ENCODE measurements at places on chromosomes 2 and 18. TPM values are rescaled to one million over a fixed set of nuclear protein-coding genes. Genes with fewer than 3 reads are reported as not detected.

The POTEI gene
- polyA plus RNA-seq = 0.14 TPM

The IER3IP1 gene
- 36.3 TPM for polyA plus RNA-seq

The PSD4 gene
- polyA plus RNA-seq = 8.2 TPM

The NT5C1B gene
- polyA plus RNA-seq = 1.3 TPM

The ALPG gene
- not detected for polyA plus RNA-seq

The BCS1L gene
- 44.2 TPM for polyA plus RNA-seq

The TMEM178A gene
- polyA plus RNA-seq = 82.9 TPM

The FAM98A gene
- polyA plus RNA-seq = 49.0 TPM

DNA sequence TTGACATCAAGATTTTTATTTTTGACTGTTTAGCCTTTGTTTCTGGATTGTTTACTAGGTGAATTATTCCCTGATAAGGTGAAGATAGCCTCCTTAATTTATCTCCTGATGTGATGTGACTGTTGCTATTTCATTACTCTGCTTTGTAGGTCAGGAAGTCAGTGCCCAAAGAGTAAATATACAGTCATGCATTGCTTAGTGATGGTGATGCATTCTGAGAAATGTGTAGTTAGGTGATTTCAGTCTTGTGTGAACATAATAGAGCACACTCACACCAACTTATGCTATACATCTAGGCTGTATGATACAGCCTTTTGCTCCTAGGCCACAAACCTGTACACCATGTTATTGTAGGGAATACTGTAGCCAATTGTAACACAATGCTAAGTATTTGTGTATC is 102.4 kb upstream of the THUMPD2 start:
- DNase-seq = no peak

GRCh38 chr2:44479127-44479887 is 117.6 kb downstream of the CAMKMT start:
- peak; percentile 72 for DNase-seq

- no peak for DNase-seq
Observed at GRCh38 chr2:44360749-44361329, 455 bp downstream of the PREPL start.

DNA sequence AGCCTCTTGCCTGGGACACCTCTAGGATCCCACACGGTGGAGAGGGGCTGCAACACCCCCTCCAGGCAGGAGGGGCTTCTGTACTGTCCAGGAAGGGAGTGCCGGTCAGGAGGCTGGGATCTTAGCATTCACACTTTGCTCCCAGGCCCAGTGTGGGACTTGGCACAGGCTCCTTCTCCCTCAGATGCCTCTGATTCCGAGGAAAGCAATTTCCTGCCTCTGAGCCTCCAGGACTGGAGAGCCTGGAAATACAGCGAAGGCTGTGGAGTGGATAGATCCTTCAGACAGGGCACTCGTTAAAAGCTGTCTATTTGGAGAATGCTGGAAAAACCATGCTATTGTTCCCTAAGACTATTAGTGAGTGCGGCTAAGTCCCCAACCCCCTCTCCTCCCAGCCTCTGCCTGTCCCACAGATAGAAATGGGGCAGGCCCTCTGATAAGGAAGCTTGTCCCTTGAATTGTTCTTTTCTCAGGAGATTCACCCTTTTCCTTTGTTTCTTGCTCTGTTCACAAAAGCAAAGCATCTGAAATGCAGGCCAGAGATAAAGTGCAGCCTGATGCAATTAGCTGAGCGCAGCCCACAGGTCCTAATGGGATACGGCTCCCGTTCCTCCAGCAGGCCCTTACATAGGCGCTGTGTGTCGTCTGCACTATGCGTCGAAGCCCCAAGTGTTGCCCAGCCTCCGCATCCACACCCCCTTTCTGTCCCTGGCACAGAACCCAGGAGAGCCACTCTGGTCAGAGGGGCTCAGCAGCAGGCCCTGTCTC is 252.2 kb downstream of the KLHL29 start:
- DNase-seq = no peak

GRCh38 chr2:19812166-19812565 is 89.6 kb downstream of the TTC32 start:
- DNase-seq = no peak

- DNase-seq = no peak
Observed at GRCh38 chr2:70887550-70888246, 48.0 kb upstream of the ATP6V1B1 start.

DNA sequence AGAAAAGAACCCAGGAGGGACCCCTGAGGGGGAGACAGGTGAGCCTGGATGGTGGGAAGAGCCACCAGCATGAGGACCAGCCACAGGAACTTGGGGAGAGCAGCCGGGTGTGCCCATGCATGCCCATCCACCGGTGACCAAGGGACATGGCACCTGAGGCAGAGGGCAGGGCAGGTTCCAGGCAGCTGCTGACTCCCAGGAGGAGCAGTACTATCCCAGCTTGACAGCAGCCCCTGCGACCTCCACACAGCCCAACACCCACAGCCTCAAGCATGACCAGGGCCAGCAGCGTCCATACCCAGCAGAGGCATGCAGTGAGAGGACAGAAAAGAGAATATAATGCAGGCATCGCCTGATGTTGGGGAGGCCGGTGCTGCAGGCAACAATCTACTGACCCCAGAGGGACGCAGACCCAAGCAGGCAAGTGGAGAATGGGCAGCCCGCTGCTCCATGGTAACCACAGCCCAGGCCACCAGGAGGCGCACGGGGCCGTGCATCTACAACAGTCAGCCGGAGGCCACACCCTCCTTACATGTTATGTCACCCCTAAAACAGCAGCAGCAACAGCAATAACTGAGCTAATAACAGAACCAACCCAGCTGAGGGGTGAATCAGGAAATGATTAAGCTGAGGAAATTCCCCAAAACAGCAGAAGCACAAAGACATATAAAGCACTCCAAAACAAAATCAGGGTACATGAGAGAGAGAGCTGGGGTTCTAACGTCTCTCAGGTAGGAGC is 44.1 kb downstream of the ANKMY1 start:
- DNase-seq = no peak

DNA sequence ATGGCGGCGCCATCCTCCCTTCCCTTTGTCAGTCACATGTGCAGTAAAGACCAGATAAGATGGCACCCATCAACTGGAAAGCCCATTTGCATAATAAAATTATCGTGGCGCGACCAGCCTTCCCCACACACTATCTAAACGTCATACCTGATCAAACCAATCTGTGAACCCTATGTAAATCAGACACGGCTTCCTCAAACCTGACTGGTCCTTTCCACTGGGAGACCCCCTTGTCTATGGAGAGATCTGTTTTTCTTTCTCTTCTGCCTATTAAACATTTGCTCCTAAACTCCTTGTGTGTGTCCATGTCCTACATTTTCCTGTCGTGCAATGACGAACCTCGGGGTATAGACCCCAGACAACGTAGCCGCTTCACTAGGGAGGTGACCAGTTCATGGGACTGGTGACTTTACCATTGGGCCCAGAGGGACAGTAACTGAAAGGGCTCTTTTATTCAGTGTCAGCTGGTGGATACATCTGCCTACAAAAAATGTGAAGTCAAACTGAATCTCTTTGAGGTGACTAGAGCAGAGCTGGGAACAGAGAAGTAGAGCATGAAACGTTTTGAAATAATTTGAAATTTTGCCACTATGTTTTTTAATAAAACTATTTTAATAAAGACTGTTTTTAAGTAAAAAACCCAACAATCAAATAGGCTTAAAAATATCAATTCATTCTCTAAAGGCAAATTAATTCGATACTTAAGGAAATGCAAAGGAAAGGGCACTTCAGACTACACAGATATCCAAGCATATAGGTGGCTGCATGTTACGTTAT is 87.5 kb downstream of the SOCS6 start:
- no peak for DNase-seq

DNA sequence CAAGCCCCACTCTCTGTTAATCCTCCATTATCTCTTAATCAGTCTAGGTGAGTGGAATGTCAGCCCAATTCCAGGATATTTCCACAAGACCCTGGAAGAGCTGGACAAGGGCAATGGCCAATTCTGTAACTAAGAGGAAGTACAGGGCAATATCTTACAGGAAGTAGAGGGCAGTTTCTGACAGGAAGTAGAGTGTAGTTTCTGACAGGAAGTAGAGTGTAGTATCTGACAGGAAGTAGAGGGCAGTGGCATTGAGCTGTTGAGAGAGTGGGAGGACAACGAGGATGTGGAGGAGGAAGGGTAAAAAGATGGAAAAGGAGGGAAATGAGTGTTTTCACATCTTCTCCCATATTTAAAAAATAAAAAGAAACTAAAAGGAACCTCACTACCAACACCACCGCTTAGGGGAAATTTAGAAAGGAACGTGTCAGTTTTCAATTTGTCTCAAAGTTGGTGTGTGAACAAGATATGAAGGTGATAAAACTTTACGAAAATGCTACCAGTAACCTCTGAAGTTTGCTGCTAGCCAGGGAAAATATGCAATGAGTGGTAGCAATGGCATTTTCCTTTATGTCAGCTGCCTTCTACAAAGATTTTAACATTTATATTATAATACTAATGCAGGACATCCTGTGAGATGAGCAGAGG is 430.9 kb upstream of the HNRNPA3 start:
- DNase-seq = no peak

DNA sequence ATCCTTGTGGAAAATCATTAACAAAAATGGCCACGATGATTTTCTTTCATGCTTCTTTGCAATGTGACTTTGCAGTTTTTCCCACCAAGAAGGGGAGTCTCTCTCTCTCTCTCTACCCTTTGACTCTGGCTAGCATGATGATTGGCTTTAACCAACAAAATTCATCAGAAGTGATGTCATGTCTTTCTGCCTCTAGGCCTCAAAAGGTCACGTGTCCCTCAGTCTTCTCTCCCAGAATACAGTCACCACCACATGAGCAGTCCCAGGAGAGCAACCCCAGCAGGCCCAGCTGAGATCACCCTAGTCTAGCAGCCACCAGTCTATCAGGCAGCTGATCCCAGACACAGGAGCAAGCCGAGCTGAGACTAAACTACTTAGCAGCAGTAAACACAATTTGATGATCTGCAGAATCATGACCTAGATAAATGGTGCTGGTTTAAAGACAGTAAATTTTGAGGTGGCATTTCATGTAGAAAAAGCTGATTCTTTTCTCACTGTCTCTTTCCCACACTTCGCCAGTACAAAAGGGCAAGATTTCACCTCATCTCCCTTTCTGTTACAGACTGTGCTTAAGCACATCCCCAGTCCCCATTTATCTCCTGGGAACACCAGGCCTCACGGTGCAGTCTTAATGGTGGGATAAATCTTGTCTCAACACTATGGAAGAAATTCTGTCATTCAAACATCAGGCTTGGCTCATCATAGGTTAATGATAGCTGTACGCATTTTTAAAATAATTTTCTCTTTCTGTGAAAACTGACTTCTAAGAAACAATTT is 132.7 kb downstream of the SCG2 start:
- no peak for DNase-seq

- DNase-seq = no peak
Observed at GRCh38 chr2:60100034-60100433, 453.4 kb downstream of the BCL11A start.

DNA sequence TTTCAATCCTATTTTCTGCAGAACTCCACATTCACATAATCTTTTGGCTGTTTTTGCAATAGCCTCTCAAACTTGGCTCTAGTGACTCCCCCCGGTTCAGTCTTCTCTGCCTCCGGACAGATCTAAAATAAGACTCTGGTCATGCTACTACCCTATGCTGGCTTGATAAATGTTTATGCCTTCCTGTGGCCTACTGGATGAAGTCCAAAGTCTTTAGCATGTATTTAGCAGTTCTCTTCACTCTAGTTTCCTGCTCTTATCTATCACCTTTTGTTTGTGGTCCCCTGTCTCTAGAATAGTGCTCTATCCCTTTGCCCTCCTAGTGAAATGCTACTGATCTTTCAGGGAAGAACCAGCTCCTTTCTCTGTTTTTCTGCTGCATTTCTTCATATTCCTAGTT is 14.4 kb downstream of the ADCYAP1 start:
- DNase-seq = no peak

DNA sequence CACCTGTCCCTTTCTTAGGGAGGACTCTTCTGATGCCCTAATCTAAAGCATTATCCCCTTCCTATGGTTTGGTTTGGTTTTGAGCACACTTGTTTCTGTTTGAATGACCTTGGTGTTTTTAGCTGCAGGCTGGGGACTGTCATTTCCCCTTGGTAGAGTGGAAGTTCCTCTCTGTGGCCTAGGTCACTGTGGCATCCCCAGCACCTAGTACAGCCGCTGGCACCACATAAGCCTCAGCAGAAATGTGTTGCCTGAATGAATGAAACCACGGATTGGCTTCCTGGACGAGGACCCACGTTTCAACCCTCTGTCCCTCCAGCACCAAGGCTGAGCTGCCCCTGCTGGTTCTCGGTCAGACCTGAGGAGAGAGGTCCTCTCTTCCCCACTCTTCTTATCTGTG is 159.9 kb downstream of the CTIF start:
- DNase-seq = no peak

DNA sequence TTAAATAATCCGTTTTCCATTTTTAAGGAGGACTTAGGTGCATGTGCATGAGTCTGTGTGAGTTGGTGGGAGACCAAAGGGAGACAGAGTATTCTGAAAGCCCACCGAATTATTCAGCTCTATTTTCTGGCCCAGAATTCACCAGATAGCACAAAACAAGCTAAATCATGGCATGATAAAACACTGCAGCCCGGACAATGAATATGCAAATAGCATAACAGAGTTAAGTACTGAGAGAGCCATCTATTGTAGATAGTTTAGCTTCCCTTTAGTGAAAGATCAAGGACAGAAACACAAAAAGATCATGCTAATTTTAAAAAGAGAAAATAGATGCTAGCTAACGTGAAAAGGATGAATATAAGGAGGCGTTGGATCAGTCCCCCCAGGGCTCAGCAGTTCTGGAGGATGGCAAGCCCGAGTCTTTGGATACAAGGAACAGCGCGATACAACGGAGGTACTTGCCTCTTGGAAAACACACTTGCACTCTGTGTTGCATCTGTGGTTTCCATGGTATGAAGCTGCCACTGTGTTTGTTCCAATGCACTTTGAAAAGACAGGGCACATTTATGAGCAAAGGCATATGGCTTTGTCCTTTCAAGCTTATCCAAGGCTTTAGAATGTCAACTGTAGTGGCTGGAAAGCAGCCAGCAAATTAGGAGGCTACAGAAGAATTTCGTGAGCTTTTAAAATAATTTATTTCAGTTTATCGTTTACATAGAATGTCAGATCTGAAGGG is 119.9 kb downstream of the LYPD1 start:
- DNase-seq = no peak

GRCh38 chr2:212408524-212408923 is 130.1 kb downstream of the ERBB4 start:
- no peak for DNase-seq

DNA sequence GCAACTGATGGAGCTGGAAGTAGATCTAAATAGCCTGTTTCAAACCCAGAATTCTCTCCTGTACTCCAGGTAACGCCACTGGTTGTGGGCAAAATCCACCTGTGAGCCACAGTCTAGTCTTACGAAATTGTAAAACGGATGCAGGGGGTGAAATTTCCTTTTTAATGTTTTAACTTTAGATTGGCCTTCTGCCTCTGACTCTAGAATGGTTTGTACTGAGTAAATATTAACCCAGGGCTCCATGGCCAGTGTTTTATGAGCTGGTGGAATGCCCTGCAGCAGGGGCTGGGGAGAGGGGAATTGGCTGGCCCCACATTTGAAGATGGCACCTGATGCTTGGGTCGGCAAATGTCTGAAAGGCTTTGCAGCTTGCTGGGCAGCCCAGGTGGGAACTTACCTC is 156.6 kb downstream of the MYCN start:
- no peak for DNase-seq

- no peak for DNase-seq
Observed at GRCh38 chr2:3664925-3665324, 6.9 kb downstream of the ALLC start.
